ENCODE measurements at places on chromosomes 2 and 18.

GRCh38 chr2:32502941-32503340 is 124.9 kb upstream of the TTC27 start:
- no peak for DNase-seq

GRCh38 chr2:136361521-136361920 is 243.6 kb upstream of the CXCR4 start:
- no peak for DNase-seq

- DNase-seq: peak; percentile 70
Measured at GRCh38 chr18:9782073-9782857, 74.2 kb downstream of the RAB31 start.

DNA sequence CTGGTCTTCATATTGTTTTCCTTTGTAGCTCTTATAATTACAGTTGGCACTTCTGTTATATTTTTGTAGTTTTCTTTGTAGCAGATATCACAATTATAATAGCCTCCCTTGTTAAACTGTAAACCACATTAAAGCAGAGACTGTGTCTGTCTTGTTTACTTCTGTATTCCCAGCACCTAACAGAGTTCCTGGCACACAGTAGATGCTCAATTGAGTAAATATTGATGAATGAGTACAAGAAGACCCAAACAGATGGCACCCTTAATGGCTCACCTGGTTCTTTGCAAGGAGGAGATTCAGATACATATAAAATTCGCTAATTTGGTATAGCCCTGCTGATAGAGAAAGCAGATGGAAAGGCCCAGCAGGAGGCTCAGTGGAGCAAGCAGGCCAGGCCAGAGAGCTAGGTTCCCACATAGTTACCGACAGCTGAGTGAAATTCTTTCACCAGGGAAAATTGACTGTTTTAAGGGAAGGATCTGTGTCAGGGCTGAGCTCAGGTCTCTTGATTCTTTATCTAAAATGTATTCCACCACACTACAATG is 120.1 kb downstream of the NUP35 start:
- no peak for DNase-seq

DNA sequence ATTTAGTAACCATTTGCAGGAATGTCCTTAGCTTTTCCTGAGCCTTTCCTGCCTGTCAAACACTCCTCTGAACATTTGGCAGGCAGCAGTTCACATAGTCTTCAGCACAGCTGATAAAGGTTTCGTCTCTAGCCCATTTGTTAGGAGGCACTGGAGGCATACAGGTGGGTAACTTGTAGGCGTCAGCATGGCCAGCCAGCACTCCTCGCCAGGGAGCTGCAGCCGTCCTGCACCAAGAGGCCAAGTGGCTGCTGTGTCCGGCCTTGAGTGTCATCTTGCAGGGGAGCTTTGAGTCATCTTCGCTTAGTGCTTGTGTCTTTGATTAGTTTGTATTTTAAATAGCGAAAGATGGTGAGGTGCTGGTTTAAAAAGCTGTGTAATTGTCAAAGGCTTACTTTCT is 120.3 kb upstream of the NFATC1 start:
- peak; percentile 67 for DNase-seq

DNA sequence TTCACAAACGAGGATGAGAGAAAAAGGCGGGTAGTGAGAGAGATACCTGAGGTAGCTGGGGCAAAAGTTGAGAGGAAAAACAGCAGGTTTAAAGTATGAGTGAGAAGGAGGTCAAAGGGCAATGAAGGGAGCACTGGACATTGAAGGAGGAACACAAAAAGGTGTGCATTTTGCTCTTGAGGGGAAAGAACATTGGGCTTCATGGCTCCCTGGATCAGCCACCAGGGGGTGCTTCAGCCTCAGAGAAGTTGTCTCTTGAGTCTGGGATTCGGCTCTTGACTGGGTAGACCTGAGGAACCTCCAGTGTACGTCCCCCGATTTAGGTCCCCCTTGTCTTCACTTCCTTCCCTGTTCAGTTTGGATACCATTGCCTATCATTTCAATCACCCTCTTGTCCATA is 128.5 kb downstream of the RAPGEF4 start:
- DNase-seq: peak; percentile 68

DNA sequence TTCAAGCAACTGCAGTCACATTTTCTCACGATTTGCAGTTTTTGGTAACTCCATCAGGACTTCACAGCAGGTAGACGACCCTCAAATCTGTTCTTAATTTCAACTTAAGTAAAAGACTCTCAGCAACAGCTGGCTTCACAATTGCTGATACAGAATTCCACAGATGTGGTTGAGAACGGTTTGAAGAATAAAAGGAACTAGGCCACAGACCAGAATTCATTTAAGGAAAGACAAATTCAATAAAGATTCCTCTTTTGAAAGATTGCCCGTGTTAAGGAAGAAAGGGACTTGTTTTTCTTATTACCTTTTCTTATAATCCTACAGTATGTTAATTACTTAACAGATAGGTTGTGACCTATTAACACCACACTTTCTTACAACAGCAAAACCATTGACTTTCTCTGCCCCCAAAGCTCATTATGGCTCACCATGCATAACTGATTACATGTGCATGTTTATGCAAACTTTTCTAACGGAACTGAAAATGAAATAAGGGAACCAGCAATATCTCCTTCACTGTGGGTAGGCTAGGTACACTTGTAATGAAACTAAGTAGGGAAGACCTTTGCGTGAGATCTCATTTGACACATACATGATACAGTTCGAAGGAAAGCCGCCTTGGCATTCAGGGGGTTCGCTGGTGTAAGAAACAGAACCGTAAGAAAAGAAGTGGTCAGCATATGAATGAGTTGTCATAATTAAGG is 4.7 kb upstream of the ZNF516 start:
- DNase-seq: no peak

DNA sequence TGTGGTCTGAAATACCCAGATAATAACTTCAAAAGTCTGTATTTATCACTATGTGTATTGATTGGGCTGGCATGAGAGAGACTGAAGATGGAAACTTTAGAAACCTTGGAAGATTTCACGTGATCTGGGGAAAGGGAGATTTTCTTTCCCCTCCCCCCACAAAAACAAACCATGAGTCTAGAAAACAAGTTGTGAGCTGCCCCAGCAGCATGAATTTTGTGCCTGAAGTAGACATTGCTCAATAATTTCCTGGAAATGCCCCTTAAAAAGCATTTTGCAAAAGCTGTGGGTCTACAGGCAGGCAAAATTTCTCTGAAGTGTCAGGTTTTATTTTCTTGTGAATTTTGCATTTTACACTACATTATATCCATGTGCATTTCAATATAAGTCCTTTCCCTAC is 101.8 kb downstream of the ETAA1 start:
- DNase-seq: no peak

- no peak for DNase-seq
Measured at GRCh38 chr2:222452422-222452950, 28.1 kb downstream of the SGPP2 start.

DNA sequence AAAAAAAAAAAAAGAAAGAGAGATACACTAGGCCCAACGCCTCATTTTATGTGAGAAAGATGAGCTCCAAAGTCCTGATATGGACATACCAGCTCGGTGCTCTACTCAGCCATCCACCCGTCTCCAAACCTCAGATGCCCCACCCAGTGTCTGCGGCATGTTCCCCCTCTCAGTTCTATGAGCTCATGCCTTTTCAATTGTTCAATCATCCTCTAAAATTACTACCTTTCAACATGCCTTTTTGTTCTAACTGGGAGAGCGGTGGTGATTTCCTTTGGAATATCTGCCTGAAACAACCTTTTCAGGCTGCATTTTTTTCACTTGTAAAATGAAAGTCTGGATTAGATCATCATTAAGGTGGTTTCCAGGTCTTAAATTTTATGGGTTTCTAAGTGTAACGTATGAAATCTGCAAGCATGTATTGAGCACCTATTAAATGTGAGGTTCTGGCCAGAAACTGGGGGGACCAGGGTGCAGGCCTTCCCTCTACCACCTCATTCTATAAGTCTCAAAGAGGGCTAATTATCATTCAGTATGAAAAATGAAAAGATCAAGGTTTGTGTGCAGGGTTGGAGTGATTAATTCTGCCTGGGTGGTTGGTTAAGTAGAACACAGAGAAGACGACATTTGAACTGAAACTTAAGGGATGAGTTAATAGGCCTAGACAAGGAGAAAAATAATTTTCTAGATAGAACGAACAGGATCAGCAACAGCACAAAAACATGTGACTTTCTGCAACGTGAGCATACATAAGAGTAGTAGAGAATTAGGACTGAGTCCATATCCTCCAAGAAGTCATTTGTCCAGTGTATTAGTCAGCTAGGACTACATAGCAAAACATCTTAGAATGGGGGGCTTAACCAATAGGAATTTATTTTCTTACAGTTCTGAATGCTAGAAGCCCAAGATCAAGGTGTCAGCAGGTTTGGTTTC is 87.4 kb upstream of the GLS start:
- no peak for DNase-seq

- DNase-seq: no peak
Measured at GRCh38 chr2:110768591-110768990, 36.2 kb downstream of the ACOXL start.

DNA sequence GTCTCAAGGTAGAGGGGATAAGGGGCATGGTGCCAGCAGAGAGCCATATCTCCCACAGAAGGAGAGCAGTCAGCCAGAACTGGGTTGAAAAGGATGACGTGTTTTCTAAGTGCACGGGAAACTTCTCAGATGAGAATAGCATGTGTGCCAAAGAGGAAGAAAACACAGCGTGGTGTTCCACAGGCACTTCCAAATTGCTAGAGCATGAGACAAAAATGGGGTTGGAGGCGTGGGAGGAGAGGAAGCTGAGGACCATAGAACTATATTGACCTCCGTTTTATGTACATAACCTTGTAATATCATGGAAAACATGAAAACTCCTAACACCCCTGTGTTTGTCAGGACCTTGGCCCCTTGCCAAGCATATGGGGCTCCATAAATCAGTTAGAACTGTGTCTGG is 682.7 kb upstream of the RAB6C start:
- DNase-seq: peak; percentile 14

DNA sequence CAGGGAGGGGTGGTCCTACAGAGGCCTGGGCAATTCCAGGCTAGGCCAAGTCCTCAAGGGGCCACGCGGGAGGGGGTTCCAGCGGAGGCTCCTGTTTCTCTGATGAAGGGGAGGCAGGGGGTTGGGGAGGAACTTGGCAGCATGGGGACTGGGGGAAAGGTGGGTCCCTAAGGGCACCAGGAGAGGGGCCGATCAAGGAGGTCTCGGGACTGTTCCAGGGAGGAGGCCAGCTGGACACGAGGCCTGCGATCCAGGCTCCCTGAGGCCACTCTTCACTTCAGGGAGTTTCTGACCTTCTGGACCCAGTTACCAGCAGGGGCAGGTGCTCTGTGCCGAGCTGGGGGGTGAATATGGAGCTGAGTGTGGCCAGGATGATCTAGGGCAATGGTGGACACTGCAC is 71.5 kb downstream of the ASB1 start:
- no peak for DNase-seq

DNA sequence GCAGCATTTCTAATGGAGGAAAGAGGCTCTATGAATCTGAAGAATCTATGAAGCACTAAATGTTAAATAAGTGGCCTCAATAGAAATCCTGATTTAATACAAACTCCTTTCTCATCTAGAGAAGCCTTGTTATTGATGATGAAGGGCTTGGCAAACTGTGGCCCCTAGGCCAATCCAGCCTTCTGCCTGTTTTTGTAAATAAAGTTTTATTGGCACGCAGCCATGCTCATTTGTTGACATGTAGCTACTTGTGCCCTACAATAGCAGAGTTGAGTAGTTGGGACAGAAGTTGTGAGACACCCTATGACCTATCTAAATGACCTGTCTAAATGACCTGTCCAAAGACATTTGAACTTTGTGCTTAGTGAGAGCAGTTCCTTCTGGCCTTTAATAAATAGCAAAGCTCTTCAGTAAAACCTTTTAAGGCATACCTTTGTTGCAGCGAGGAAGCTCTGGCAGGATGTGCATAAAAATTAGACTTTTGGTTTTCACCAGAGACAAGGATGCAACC is 484.4 kb upstream of the SPRED2 start:
- DNase-seq: no peak

- no peak for DNase-seq
Measured at GRCh38 chr2:175152242-175152641, 15.8 kb downstream of the ATF2 start.

Data from adrenal gland (tissue), 19 donors.